ENCODE measurements at places on chromosomes 1 and 21.
A peak's percentile ranks its signal among the peaks of the same experiment; 100 is the strongest.

- DNase-seq: no peak
Observed at GRCh38 chr1:24895511-24895910, 34.6 kb downstream of the RUNX3 start.

GRCh38 chr1:66140072-66140471 is 347.4 kb downstream of the PDE4B start:
- DNase-seq: no peak

- no peak for DNase-seq
Observed at GRCh38 chr1:224683936-224684335, 67.8 kb downstream of the CNIH3 start.

GRCh38 chr21:45110873-45111624 is 36.7 kb downstream of the ADARB1 start:
- DNase-seq: no peak

DNA sequence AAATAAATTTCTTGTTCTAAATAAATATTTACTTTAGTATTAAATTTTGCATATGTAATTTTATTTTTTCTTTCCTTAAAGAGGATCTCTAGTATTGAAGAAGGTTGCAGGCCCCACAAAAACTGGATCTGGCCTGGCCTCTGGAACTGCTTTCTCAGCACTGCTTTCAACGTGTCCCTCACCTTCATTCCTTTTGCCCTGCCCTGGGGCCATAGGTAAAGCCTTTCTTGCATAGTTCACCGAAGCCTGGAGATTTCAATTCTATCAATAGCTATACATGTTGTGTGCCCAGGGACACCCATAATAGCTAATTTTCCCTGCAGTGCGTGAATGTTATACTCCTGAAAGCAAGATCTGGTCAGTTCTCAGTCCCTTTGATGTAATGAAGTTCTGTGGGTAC is 12.0 kb upstream of the GPR137B start:
- DNase-seq: no peak

DNA sequence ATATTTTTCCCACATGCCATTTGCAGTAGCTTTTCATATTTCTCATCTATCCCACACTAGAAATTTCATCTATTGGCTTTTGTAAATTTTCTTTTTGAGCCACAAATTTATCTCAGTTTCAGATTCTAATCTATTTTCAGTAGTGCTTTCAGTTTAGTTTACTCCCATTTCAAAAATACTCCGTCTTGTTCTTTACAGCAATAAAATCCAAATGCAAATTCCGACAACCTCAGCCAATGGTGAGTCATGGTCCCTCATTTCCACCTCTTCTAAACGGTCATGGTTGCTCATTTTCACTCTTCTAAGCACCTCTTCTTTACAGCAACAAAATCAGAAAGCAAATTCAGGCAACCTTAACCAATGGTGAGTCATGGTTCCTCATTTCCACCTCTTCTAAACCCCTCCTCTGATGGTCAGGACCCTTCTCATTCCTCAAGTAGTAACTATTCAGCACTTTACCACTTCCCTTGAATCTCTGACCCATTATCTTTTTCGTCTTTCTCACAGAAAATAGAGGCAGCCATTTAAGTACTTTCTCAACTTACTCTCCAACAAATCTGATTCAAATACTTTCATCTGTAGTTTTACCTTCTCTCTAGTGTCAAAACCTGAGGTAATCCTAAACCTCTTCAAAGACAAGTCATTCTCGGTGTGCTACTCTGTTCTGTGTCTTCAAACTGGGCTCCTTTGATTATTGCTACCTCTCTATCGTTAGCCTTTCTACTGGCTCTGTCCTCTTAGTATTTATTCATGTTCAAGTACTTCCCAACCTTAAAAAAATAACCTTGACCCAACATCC is 34.4 kb downstream of the C21orf91 start:
- no peak for DNase-seq

GRCh38 chr1:157288996-157289395 is 150.8 kb upstream of the ETV3 start:
- no peak for DNase-seq

GRCh38 chr1:221612047-221612777 is 129.7 kb downstream of the DUSP10 start:
- peak; percentile 3 for DNase-seq

DNA sequence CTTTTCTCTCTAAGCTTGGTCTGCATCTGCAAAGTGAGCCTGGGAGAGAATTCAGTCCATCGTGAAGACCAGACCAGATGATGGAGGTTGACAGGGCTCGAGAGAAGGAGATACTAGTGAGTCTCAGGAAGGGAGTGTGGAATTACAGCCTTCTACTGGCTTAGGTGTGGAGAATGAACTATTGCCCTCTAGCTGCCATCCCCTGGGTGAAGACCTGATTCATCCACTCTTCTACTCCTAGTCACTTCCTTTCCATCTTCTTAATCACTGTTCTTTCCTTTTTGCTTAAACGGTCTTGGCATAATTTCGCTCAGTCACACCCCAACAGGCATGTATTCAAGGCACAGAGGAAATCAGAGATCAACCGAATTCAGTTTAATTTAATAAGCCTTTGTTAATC is 34.0 kb upstream of the HSD17B7 start:
- DNase-seq: no peak

DNA sequence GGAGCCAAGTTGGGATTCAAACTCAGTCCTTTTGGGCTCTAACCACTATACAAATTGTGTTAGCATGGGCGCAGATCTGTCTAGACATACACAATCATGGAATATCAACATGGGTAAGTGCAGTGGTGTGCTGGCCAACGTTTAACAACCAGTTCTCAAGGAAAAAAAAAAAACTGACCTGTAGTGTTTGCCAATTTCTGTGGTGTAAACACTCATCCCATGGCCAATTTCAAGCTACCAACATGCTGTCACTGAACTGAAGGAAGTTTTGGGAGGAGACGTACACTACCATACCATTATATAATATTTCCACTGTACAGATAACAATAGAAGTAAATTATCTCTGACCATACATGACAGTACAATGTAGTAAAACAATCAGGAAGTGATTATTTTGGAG is 3.2 kb downstream of the TCEA3 start:
- no peak for DNase-seq

DNA sequence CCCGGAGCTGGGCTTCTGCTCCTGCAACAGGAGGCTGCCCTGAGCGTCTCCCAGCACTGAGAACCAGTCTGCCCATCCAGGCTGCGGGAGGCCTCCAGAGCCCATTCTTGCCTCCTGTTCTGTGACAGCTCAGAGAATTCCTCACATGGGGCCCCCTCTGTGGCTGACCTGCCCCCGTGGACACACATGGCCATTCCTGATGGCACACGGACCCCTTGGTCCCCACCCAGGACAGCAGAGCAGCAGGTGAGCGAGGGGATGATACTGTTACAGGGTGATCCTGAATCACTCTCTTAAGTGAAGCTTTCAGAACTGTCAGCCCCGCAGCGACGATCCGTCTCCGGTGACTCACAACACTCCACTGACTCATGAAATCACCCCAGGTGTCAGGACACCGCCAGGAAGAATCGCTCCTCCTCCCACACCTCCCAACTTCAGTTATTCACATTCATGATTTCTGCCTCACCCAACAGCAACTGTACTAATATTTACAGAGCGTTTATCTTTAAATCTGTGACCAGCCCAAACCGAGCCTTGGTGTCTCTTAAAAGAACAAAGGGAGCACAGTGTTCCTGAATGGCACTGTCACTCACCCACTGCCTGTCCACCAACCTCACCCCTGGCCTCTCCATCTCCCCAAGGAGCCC is 22.5 kb downstream of the CHD5 start:
- peak; percentile 45 for DNase-seq

DNA sequence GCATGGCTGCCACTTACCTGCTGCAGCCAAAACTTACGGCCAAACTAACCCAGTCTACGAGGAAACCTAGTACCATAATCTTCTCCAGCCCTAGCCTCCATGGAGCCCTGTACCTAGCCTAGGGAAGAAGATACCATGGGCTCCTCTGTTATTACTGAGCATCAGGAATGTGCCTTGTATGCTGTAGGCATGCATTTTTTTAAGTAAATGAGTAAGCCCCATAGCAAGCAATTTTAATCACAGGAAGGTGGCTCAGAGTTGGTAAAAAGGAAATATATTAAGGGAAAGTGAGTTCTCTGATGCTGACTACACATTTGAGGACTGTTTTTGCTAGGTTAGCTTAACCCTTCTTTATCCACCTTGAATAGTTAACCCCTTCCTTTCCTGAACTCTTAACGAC is 21.2 kb downstream of the NFASC start:
- DNase-seq: no peak

DNA sequence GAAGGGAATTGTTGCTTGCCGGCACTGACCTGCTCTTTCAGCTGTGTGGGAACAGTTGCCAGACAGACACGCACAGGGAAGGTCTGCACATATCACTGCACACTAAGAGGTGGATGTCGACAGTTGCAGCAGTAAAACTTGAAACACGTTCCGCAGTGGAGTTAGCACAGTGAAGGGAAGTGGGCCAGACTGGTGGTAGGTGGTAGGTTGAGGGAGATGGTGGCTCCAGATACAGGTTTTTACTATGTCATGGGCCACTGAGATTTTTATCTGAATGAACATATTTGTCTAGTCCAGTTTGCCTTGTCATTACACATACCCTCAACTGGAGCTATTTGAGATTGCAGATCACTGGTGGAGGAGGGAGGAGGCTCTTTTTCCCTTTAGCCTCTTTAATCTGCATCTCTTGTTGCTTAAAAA is 13.5 kb downstream of the MRPS6 start:
- no peak for DNase-seq

GRCh38 chr1:44354268-44354839 is 703 bp downstream of the ERI3 start:
- DNase-seq: no peak
